ENCODE measurements at places on chromosomes 12 and 14.

GRCh38 chr12:132447731-132448462 lies 42.1 kb upstream of the FBRSL1 start:
- DNase-seq, result no peak

GRCh38 chr12:70415987-70416386 lies 49.9 kb downstream of the KCNMB4 start:
- DNase-seq, result no peak

DNA sequence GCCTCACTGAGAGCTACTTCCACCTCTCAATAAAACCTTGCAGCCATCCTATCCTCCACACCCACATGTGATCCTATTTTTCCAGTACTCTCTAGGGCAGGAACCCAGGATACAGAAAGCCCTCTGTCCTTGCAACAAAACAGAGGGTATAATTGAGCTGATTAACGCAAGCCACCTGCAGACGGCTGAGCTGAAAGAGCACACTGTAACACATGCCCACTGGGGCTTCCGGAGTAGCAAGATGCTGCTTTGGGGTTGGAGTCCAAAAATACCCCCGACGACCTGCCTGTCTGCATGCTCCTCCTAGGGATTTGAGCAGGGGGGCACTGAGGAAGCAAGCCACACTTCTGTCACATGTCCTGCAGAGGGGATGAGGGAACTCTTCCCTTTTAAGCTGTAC lies 401.1 kb upstream of the FOXG1 start:
- DNase-seq, result no peak

- peak; percentile 32 for DNase-seq
Measured at GRCh38 chr14:36653962-36654793, 7.5 kb upstream of the PAX9 start.

GRCh38 chr12:38610808-38611350 lies 294.3 kb downstream of the ALG10B start:
- no peak for DNase-seq

- peak; percentile 66 for DNase-seq
Measured at GRCh38 chr14:64715628-64716412, 11.6 kb downstream of the PLEKHG3 start.

GRCh38 chr14:101849125-101849524 lies 87.6 kb downstream of the PPP2R5C start:
- no peak for DNase-seq

All from iPS-NIHi11 (cell line).